ENCODE measurements at places on chromosomes 5 and 9. TPM values are rescaled to one million over a fixed set of nuclear protein-coding genes. Genes with fewer than 3 reads are reported as not detected.

Gene CER1
- not detected for total RNA-seq

Gene STOML2
- 130 TPM for total RNA-seq

Gene ADGRV1
- 127 TPM for total RNA-seq

DNA sequence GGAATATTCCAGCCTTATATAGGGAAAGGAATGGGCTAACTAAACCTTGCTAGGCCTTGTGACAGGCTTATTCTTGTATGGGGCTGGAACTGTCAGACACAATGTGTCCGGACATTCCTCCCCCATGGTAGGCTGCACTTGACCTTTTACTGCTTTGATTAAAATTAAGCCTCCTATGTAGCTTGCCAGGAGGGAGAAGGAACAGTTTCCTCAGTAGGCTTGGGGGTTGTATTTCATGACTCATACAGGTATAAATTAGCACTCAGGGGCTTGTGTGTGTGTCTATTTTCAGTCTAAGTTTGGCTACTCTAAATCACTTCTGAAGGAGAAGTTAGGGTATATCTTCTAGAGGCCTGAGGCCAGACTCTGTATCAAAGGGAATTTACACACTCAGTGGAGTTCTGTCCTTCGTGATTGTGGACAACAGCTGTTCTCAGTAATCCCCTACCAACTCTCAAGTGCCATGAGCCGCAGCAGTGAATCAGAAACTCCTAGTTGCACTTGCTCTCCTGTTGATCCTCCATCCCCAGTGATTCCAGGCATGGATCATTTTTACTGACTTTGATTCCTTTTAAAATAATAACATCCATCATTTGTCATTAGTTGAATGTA, 16.4 kb downstream of the ADAMTS16 start:
- no peaks in the 10 kb centered on the region for H3K4me1 ChIP-seq
- H3K36me3 ChIP-seq = no peaks in the 10 kb centered on the region
- H3K27ac ChIP-seq = no peak overlapping the region
- H3K4me3 ChIP-seq = no peak overlapping the region

GRCh38 chr5:135890296-135890695, 5.3 kb downstream of the IL9 start:
- peaks cover 38% of the 10 kb centered on the region for H3K27me3 ChIP-seq
- no peak overlapping the region for H3K4me3 ChIP-seq
- DNase-seq = no peak
- H3K4me1 ChIP-seq = no peaks in the 10 kb centered on the region

All from neural progenitor cell (in vitro differentiated cells).